ENCODE measurements at places on chromosomes 7 and 10.

DNA sequence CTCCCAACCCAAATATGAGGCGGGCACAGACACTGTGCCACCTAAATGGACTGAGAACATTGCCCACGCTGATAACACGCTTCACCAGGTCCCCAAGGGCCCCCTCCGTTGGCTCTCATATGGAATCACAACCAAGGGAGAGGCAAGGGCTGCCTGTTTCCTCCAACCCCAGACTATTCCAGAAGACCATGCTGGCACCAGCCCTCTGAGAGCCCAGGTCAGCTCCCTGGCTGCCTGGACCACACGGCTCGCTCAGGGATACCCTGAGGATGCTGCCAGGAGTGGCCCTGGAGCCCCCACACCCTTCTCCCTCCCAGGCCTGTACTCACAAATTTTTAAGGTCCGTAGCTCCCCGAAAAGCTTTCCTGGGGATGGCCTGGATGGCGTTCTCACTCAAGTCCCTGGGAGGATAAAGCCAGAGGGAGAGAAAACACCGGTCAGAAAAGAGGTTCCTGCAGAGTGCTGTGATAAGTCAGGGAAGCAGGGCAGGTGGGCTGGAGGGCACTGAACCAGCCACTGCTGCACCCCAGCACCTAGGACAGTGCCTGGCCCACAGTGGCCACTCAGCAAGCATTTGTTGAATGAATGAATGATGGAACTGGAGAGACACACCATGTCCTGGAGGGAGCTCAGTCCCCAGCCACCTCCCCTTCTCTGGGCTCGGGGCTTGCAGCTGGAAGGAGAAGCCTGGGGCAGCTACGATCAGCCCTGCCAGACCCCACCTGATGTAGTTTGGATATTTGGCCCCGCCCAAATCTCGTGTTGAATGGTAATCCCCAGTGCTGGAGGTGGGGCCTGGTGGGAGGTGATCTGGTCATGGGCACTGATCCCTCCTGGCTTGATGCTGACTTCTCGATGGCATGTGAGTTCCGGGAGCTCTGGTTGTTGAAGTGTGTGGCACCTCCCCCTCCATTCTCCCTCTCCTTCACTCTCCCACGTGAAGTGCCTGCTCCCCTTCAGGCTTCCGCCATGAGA is 119.8 kb downstream of the SLIT1 start:
- no peak for DNase-seq

GRCh38 chr10:61847640-61848039 is 53.9 kb upstream of the ARID5B start:
- DNase-seq = no peak

DNA sequence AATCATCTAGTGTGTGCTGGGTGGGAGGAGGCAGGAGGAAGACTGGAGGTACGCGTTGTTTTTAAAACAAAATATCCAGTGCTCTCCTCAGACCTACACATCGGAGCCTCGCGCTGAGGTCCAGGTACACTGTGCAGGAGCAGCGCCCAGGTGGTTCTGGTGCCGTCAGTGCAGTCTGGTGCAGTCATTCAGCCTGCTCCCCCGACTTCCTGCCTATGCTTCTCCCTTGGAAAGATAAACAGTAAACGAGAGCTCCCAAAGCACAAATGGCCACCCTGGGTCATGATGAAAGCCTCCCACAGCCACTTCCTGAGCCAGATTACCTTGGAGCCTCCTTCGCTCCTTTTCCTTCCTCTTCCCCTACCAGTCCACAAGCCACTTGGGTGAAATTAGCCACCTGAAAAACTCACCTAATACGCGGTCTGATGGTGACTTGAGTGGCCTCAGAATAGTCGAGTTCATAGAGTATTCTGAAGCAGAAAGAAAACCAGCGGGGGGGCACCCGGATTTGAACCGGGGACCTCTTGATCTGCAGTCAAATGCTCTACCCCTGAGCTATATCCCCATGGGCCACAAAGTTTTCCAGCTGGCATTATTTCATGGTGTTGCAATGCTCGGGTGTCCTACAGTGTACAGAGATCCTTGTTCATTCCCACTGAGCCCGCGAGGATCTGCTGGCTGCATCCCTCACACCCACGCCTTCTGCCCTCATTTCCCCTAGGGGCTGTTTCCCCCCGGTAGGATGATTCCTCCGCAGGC is 82.5 kb downstream of the ZNF467 start:
- DNase-seq = peak; percentile 76

GRCh38 chr7:26686448-26686981 is 177.9 kb downstream of the SKAP2 start:
- DNase-seq = peak; percentile 58

DNA sequence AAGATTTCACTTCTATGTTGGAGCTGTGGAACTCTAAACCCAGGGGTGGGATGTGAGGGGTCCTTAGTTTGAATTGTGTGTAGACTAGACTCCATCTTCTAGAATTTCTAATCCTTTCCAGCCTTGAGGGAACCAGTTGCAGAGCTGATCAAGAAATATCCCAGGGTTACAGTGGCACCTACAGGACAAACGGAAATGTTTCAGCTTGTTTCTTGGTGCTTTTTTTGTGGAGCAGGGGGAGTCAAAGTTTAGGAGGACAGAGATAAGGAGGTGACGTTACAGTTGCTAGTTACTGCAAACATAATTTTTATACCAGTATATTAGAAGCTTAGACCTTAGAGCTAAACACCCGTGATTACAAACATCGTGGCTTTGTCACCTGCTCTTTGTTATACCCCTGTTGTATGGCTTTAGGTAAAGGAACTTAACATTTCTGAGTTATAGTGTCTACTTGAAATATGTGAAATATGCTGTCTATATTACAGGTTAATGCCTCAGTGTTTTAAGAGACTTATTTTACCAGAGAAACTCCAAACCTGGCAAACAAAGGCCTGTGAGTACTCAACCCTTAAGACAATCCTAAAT is 84.5 kb upstream of the DYNC1I1 start:
- peak; percentile 19 for DNase-seq

- DNase-seq = peak; percentile 88
Observed at GRCh38 chr10:103870516-103870915, 15.1 kb upstream of the SH3PXD2A start.

- DNase-seq = peak; percentile 18
Observed at GRCh38 chr10:80924063-80924952, 386.6 kb downstream of the SH2D4B start.

GRCh38 chr7:92758796-92759431 is 77.5 kb downstream of the CDK6 start:
- DNase-seq = no peak

DNA sequence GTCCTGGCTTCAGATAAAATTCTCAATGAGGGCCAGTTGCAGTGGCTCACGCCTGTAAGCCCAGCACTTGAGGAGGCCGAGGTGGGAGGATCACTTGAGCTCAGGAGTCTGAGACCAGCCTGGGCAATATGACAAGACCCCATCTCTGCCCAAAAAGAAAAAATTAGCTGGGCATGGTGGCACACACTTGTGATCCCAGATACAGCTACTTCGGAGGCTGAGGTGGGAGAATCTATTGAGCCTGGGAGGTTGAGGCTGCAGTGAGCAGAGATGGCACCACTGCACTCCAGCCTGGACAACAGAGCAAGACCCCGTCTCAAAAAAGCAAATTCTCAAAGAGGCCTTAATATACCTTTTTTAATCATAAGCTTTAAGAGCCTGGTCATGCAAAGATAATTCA is 142.9 kb downstream of the CUX1 start:
- no peak for DNase-seq

Data from EL (cell line).